ENCODE measurements at places on chromosomes 1 and 21.
A peak's percentile ranks its signal among the peaks of the same experiment; 100 is the strongest.

DNA sequence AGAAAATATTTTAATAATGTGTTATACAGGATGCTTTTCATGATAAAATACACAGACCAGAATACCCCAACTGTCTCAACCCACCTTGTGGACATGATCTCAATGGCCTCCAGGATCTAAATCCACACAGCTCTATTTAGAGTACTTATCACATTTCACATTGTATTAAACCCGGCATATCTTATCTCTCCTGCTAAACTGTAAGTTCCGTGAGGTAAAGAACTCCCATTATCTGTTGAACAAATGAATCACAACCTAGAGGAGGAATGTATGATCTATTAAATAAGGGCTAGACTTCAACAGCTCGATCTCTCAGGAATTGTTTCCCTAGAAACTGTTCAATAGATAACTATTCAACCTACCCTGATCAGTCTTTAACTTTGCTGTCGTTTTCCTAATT lies 6.9 kb downstream of the ETV3 start:
- no peak for DNase-seq

DNA sequence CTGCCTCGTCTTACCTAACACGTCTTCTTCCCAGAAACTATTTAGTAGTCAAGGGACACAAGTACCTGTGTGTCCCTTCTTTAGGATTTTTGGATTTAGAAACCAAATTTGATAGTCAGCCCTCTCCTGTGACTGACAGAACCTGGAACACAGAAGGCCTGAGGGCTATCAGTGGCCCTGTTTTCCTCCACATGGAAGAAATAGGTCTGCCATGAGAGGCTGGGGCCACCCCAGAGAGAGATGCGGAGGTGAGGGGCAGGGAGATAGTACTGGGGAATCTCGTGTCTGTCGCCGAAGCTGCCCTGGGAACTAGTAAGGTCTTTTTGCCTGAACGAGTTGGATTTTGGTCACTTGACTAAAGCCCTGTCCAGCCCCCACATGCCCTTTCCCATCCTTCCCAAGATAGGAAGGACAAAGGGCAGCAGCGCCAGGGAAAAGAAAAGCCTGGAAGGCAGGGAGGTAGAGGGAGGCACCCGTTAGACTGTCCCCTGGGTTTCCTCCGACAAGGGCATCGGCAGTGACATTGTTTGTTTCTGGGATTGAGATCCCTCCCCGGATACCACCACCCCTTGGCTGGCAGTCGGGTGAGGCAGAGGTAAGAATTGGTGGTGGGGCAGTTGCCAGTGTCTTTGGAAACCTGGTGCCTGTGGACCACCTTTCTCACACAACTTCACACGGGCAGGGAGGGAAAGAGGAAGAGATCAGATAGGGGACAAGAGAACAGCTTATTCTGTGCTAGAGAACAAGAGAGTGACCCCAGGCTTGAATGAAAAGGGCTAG lies 19.8 kb downstream of the SMIM12 start:
- DNase-seq, result no peak

DNA sequence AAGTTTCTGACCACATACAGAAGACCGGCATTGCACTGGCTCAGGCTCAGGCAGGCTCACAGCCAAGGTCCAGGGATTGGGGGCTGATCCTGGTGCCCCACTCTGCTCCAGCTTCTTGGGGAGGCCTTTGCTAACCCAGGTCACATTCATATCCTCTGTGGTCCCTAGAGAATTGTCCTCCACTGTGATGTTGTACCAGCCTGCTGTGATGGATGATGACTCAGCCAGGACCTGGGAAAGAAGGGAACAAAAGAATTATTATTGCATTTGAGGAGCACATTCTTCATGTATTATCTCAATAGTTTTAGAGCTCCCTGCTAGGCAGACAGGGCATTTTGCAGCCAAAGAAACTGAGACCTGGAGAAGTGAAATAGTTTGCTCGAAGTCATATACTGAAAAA lies 114.3 kb upstream of the ETV3 start:
- DNase-seq, result no peak

- DNase-seq, result no peak
Observed at GRCh38 chr1:182643699-182644098, 39.5 kb upstream of the RGS16 start.

DNA sequence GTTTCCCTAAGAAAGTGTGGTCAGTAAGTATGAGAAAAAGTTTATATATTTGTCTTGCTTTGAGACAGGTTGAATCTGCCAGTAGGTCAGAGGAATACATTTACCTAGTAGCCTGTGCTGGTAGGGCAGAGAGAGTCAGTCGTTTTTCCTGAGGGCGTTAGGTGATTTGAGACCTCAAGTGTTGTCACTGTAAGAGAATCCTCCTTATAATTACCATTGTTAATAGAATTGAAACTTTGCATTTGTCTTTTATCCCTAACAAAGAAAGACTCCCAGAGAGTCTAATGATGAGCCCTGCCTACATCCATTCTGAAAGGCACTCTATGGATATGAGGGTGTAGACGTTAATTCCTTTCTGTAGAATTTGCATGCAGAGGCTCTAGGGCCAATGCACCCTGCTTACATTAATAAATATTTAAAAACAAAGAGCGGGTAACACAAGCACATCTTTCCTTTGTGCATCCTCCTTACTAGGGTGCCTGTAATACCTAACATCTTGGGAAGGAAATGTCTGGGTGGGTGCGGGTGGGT lies 16.4 kb downstream of the PBX1 start:
- no peak for DNase-seq

GRCh38 chr1:89310505-89310904 lies 37.8 kb upstream of the GBP5 start:
- DNase-seq, result peak; percentile 36

DNA sequence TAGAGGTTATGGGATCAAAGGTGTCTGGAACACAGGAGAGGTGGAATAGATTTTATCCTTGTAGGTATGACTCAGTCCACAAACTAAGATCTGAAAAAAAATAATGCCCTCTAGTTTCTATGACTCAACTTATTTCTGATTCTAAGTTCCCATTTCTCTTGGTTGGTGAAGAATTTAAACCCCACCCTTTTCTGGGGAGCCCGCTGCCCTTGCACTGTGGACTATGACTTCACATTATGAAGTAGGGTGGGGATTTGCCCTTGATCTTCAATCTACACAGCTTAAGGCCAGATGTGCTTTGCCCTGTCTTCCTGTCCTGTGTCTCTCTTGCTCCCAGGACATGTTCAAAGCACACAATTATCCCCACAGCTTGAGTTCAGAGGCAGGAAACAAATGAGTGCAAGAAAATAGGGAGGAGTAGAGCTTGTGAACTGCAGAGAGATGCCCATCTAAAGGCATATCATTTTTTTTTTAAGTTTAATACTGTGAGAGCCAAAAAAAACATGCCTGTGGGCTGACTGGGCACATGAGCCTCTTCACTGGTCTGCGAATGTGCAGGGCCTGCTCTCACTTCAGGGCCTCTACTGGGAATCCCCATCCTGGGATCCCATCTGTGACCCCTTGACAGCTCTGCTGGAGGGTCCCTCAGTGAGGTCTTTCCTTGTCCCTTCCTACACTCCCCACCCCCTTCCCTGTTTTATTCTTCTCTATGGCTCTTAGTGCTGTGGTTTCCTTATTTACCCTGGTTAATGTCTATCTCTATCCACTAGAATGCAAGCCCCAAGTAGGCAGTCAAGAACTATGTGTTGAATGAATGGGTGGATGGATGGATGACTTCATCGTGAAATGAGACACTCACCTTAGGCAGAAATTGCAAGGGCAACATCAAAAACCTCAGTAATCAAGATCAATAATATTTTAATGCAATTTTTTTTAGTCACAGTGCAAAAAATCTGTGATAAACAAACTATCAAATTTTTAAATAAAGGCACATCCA lies 61.5 kb downstream of the CD58 start:
- DNase-seq, result peak; percentile 77

DNA sequence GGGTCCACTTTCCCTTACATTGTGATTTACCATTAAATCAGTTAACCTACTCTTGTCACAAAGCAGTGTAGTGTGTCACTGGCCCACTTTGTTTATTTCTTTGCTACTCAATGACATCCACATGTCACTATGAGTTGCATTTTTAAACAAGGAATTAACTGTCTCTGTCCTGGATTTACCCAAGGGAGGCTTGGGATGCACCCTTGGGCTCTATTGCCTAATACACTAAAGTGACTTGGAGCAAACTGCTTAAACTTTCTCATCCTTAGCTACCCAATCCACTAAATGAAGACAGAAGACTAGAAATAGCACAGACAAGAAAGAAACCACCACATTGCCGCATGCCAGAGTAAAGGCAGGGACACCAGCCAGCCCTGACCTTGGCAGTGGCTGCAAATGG lies 136.2 kb upstream of the TIAM1 start:
- DNase-seq, result no peak

GRCh38 chr1:231701306-231701705 lies 74.7 kb downstream of the DISC1 start:
- no peak for DNase-seq

DNA sequence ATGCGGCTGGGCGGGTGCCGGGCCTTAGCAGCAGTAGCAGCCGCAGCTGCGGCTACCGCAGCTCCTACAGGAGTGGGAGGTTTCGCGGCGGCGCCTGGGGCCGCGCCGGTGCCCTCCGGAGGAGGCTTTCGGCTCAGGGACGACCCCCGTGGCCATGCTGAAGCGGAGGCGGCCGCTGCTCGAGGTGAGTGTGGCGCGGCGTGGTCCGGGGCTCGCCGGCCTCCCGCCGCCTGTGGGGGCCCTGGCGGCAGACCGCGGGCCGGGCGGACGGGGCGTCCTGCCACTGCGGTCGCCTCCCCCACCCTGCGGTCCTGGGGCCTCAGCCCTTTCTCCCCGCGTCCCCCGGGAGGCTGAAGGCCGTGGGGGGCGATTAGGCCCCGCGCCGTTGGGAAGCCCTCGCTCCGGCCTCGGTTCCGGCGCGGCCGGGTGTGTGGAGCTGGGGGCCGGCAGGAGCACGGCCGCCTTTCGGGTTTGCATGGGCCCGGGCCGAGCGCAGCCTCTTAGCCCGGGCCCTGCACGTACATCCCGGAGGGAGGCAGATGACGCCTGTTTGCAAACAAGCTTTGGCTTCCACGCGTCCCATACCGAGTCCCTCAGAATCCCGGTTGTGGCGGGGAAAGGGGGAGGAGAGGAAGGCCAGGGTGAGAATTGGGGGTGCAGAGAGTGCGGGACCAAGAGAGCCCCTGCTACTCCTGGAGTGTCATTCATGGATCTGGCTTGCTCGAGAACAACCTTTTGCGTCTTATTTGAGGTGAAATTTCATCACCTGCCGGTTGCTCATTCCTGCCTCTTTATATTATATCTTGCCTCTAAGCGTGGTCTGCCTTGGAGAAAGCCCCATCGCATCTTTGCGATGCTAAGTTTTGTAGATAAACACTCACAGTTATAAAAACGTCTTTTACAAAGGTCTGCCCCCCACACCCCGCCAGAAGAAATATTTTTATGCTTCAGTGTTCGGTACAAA lies 613 bp downstream of the ZFYVE9 start:
- peak; percentile 53 for DNase-seq

GRCh38 chr1:86395751-86396497 lies at the start of gene ODF2L:
TSS of gene ODF2L (minus strand) at chr1:86396323. CDS start at chr1:86387027, 9,296 bp downstream.
- peak; percentile 93 for DNase-seq

- no peak for DNase-seq
Observed at GRCh38 chr21:28256837-28257236, 735.8 kb downstream of the LTN1 start.

- DNase-seq, result no peak
Observed at GRCh38 chr1:117059334-117059677, 820 bp upstream of the TTF2 start.

DNA sequence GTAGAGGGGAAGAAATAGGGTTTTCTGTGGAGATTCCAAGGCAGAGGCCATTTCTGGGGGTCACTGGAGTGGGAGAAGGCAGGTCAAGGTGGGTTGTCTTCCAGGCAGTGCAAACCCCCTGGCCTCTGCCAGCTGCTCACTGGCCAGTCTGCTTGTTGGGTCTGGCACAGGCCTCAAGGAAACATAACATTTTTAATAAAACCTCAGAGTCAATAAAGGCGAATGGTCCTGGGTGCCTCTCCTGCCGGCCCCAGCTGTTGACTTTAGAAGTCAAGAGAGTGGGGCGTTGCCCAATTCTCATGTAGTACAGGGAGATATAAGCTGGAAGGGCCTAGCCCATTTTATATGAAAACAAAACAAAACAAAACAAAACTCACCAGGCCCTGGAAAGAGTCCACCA lies 36.6 kb downstream of the RUNX3 start:
- no peak for DNase-seq

GRCh38 chr21:16280686-16281091 lies 550.9 kb downstream of the USP25 start:
- DNase-seq, result peak; percentile 2

DNA sequence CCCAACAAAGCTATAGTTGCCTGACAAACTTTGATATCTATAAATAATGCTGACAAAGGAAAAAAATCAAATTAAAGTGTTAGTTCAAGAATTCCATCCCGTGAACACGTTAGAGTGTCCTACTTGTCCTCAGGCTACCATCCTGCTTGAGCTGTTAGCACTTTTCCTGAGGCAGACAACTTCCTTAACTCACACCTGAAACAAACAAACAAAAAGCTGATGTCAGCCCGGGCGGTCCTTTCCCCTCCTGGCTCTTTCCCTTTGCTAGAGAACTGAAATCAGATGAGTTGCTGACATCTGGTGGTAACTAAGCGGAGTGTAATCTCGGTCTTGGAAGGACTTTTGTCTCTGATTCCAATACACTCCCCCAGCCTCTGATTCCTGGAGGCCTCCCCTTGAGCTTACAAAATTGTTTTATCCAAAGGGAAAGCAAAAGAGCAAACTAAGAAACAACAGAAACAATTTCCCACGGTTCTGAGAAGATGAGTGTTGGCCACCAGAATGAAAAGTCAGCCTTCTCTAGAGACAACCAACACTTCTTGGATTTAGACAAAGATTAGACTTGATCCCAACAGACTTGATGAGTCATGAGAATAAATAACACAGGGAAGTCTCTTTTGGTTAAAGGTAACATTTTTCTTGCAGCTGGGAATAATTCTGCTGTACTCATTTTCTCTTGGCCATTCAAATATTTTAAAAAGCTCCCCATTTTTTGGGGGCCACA lies 135.4 kb downstream of the PROX1 start:
- peak; percentile 63 for DNase-seq

DNA sequence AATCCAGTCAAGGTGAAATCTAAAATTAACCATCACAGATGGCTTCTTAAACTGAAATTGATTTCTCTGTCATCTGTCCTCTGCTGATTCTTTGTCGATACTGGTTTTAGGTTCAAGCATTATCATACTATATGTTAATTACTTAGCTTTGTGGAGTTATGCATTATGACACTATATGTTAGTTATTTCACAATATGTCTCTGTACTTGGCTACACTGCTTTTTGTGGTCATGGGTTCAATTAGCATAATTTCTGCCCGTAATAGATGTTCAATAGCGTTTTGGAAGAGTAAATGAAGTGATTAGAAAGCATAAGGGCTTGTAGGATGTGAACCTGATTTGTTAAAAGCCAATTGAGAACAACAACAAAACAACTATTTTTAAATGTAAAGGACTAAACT lies 28.2 kb downstream of the IFI44 start:
- no peak for DNase-seq

DNA sequence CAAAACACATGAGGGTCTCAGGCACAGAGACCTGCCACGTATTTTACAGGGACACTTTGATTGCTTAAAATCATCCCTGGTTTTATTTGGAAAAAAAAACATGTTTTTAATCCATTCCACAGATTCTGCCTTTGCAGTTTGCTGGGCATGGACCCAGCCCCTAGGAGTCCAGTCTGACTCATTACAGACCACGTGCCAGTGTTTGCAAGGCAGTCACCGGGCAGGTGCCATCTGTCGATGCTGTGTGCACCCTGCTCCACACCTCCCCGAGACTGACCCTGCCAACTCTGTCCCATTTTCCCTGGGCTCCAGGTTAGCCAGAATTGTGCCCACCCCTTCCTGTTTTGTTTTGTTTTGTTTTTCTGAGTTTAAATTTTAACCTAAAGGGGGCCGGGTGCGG lies 148.4 kb upstream of the TMEM51 start:
- DNase-seq, result peak; percentile 57

- DNase-seq, result no peak
Observed at GRCh38 chr1:159005161-159005560, 4.5 kb upstream of the IFI16 start.
